ENCODE measurements at places on chromosomes 2 and 18.

DNA sequence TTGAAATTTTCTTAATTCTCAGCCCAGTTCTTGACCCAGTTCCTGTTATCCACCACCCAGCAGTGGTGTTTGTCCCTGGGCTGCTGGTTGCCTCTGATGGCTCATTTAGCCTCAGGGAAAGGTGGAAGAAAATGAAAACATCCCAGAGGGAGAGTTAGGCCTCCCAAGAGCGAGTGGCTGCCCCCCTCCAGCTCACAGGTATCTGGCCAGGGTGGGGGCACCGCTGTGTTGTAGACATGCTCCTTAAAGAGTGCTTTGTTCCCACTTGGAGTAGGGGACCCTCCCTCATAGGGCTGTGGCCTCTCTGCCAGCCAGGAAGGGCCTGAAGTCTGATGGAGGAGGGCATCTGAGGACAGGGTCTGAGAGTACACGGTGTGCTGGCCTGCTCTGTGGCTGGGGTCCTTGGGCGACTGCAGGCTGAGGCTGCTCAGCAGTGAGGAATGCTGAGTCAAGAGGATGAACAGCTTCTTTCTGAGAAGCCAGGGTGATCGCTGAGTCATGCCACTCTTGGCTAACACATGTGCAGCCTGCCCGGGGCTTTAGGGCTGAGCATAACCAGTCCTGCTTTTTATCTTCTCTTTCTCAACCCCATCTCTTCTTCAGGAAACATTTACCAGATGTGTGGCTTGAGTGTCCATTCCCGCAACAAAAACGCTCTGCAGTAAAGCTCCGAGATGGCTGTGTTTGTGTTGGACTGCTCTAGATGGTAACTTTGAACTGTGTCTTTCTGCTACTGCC, 72.3 kb downstream of the IL1R2 start:
- peak; percentile 83 for DNase-seq

GRCh38 chr2:53848062-53848461, 11.7 kb downstream of the GPR75 start:
- no peak for DNase-seq

DNA sequence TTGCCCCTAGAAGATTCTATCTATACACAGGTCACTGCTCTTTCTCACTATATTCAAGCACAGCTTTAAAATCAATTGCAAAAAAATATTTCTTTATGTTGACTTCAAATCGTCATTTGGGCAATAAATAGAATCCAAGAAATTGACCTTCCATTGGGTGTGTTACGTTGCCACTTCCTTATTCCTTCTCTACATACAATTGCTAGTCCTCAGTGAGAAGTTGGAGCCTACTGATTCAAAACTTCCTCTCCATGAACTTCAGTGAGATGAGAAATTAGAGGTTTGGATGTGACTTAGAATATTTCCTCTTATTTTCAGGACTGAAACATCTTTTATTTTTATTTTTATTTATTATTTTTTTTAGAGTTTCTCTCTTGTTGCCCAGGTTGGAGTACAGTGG, 40.3 kb downstream of the PMAIP1 start:
- DNase-seq = no peak

DNA sequence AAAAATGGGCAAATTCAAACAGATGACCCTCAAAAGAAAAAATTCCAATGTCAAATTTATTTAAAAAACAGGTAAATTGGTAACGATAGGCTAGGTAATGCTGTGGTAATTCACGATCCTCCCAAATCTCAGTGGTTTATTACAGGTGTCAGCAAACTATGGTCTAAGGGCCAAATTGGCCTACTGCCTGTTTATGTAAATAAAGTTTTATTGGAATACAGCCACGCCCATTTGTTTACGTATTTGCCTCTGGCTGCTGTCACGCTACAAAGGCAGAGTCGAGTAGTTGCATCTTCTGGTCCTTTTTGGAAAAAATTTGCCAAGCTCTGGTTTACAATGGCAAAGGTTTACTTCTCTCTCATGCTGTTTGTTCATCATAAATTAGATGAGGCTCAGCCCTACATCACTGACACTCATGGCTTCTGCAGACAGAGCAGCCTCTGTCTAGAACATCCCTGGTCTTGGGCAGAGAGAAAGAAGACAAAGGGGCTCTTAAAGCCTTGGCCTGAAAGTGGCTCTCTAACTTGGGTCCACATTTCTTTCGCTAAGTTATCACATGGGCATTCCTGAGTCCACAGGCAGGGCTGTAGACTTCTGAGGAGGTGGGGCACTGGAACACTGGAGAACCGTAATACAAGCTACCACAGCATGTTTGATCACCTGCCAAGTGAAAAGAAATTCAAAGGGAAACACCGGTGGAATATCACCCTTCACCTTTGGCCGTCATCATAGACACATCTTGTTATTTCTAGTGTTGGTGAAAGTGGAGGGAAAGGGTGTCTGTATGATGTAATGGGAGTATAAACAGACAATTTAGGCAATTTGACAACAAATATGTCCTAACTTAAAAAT, 34.8 kb downstream of the SP110 start:
- no peak for DNase-seq

- DNase-seq = peak; percentile 26
These were observed 175.7 kb downstream of the SOCS6 start for GRCh38 chr18:70464343-70465114.

DNA sequence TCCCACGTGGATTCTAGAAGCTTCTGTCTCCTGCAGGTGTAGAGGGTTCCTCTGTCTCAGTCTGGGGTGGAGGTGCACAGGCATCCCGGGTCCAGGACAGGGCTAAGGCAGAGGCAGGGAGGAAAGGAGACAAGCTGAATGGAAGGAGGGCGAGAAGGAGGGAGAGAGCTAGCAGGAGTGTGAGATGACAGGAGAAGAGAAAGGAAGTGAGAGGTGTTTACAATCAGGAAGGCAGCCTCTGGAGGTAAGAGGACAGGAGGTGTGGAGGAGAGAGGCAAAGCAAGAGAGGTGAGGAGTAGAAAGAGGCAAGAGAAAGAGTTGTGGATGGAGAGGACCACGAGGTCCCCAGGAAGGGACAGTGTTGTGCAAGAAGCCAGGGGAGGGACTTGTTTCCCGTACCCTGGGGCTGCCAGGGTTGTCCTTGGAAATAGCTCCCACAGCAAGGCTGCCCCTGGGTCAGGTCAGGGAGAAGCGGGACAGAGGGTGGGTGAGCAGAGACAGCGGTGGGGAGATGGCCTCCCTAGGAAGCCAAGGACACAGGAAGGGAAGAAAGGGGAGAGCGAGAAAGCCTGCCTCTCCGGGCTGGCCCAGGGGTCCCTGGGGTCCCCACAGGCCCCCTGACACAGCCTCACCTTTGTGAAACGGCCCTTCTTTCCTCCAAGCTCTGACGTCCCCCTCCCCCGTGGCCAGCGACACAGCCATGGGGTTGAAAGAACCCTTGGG, 136.9 kb downstream of the CYP26B1 start:
- DNase-seq = no peak

GRCh38 chr2:65232636-65233035, 5.0 kb downstream of the ACTR2 start:
- DNase-seq = peak; percentile 63

DNA sequence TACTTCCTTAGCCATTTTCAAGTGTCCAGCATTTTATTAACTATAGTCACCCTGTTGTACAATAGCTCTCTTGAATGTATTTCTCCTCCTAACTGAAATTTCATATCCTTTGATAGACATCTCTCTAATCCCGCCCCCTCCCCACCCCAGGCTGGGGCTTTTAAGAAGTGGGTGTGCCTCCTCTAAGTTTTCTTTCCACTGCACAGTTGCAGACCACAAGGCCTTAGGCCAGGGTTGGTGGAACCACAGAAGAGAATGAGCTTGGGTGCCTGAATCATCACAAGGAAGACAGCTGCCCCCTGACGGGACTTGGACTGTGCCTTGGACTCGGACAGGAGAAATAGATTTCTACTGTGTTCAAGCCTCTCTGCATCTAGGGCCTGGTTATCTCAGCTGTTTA, 193.4 kb downstream of the HAUS1 start:
- DNase-seq = no peak

DNA sequence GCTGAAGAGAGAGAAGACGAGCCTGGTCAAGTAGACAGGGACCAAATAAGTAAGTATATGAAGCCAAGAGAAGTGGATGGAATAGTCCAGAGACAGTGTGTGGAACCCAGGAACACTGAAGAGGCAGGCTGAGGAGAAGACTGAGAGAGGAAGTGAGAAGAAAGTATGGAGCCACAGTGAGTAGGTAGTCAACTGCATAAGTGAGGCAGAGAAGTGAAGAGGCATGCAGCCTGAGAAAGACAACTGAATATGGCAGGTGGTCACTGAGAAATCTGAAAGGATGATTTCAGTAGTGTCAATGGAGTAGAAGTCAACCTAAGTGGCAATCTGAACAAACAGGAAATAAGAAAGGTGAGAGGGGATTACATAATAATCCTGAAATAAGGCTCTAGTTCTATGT, 55.4 kb downstream of the CWC22 start:
- DNase-seq = no peak

All from activated CD4-positive, alpha-beta T cell treated with anti-CD3 and anti-CD28 coated beads, Interleukin-2, amount 50 U/mL, for 16 hours (primary cell).